GM06990 (cell line): ENCODE measurements at places on chromosomes 6 and 20.

- no peak for DNase-seq
Measured at GRCh38 chr6:165728216-165728615, 65.2 kb upstream of the PDE10A start.

- no peak for DNase-seq
Measured at GRCh38 chr20:46963758-46964617, 69.3 kb downstream of the EYA2 start.

GRCh38 chr6:52201046-52201445, 14.9 kb downstream of the IL17A start:
- no peak for DNase-seq

DNA sequence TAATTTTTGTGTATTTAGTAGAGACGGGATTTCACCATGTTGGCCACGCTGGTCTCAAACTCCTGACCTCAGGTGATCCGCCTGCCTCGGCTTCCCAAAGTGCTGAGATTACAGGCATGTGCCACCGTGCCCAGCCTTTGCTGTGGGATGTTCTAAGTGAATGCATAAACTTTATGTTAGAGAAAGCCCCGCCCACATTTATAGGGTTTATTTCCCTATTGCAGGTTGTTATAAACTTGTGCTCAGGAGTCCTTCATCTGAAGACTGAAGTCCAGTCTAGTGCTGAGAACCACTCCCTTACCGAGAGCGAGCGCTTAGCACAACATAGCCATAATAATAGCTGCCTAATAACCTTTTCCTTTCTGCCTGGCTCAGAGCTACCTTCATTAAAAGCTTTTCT, 75.4 kb upstream of the ZNF217 start:
- no peak for DNase-seq

DNA sequence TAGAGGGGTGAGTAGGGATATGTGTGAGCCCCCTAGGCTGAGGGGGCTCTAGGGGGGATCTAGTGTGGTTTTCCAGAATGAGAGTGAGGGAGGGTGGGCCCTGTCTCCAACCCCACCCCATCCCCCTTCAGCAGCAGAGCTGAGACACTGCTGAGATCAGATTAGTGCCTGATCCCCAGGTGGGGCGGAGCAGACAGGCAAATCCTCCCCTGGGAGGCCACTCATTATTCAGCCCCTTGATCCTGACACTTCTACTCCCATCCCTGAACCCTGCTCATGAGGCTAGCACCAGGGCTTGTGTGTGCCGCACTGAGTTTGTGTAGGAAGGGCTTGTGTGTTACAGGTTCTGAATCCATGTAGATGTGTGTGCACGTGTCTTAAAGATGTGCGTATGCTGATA, 42.5 kb downstream of the SPDEF start:
- DNase-seq: no peak

DNA sequence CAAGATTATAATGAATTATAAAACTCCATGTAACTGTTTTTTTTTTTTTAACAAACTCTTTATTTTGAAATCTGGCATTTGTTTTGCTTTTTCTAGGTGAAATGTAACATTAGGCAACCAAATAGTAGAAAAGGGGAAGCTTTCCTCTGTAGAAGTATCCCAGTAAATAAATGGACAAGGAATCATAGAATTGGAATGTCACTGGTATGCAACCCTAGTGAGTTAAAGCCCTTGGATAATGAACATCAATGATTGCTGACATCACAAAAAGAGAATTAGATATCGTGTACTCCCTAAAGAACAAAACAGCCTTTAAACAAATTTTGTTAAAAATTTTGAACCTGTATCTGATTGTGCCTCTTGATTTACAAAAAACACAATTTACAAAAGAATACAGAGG, 93.9 kb upstream of the OGFRL1 start:
- DNase-seq: no peak

DNA sequence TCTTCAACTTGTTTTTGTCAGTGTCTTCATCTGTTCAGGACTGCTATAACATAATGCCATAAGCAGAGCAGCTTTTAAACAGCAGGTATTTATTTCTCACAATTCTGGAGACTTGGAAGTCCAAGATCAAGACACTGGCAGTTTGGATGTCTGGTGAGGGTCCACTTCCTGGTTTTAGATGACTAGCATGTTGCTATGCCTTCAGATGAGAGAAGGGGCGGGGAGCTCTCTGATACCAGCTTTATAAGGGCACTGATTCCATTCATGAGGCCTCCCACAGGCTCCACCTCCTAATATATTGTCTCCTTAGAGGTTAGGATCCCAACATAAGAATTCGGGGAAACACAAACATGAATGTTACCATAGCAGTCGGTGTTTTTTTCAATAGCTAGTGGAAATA, 52.9 kb downstream of the FAM83B start:
- DNase-seq: no peak

DNA sequence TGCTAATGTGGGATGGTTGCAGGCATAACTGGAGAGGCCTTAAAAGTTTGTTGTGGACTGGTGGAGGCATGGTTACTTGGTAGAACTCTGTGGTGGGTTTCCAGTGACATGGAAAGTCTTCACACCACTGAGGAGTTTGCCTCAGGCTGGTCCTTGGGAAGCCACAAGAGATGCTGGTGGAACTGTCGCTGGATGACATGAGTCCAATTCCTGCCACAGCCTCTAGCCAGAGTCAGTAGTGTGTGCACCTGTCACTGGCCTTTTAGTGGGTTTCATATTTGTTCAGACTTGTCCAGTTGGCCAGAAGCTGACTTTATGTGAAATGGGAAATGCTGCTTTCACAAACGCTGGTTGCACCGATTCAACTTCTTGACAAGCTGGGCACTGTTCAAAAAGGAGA, 13.7 kb upstream of the SRSF12 start:
- no peak for DNase-seq

DNA sequence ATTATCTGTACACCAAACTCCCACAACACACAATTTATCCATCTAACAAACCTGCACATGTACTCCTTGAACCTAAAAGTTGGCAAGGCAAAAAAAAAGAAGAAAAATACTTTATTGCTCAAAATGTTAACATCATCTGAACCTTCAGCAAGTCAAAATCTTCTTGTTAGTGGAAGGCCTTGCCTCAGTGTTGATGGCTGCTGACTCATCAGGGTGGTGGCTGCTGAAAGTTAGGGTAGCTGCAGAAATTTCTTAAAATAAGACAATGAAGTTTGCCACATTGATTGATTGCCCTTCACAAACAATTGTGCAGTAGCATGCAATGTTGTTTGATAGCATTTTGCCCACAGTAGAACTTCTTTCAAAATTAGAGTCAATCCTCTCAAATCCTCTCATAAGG, 2.7 kb upstream of the WFDC11 start:
- DNase-seq: no peak

DNA sequence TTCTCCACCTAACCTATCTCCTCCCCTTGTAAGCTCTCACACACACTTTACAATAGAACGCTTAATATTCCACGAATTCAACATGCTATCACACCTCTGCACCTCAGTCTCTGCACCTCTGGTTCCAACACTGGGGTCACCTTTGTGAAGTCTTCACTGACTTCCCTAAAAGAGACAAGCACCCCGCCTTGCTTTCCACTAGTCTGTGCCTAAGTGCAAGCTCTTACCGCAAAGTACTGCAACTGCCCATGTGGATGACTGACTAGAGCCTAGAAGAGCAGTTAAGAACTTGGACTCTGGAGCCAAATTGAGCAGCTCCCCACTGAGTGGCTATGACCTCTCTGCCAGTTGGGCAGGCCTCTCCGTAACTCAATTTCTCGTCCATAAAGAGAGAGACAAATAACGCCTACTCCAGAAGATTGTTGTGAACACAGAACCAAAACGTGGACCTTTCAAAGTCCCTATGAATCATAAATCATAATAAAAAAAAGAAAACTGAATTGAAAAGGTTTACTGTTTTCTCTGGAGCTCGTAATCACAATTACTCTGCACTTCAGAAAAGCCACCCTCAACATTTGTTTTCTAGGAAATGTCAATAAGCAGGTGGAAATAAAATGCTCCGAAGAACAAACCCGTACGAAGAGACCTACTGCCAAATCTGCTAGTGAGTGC, 1.2 kb downstream of the IFNGR1 start:
- no peak for DNase-seq

DNA sequence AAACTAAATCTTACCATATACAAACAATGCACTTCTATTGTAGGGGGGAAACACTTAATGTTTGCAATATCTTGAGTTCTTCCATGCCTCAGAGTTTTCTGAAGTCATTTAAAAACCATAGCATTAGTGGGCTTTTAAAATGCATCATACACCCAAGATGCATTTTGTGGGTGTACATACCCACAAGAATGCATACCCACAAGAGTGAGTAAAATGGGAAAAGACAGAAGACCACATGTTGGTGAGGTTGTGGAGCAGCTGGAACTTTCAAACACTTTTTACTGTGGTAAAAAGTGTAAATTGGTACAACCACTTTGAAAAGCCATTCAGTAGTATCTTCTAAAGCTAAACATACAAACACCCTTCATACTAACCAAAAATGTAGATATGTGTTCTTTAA, 57.5 kb downstream of the CYB5R4 start:
- no peak for DNase-seq

DNA sequence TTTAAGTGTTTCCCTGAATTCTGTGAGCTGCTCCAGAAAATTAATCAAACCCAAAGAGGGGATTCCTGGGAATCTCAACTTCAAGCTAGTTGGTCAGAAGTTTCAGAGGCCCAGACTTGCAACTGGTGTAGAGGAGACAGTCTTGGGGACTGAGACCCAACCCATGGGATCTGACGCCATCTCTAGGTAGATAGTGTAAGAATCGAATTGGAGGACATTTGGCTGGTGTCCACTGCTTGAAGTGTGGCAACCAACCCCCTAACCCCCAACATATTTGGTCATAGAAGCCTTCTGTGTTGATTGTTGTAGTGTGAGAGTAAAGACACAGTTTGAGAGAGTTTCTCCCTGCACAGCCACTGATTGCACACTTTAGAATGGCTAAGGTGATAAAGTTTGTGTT, 103.5 kb upstream of the CARMIL1 start:
- no peak for DNase-seq

GRCh38 chr6:24740861-24741260, 21.9 kb upstream of the C6orf62 start:
- no peak for DNase-seq

- DNase-seq: no peak
Measured at GRCh38 chr6:40722553-40723258, 135.5 kb upstream of the LRFN2 start.

GRCh38 chr6:13511913-13512717, 24.7 kb upstream of the GFOD1 start:
- DNase-seq: no peak

DNA sequence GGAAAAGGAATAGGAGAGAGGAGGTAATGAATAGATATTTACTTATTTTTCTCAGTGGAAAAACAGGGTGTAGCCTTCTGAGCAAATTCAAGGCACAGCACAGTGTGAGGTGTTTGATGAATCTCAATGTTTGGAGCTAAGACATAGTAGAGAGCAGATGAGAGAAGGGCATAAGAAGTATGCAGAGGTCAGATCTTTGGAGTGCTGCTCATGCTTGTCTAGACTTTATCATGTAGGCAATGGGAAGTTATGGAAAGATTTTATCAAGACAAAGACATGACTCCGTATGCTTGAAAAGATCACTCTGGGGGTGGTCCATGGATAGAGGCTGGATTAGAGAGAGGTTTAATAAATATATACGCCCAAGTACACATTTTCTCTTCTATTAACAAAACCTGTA, 217.0 kb upstream of the CNR1 start:
- no peak for DNase-seq

DNA sequence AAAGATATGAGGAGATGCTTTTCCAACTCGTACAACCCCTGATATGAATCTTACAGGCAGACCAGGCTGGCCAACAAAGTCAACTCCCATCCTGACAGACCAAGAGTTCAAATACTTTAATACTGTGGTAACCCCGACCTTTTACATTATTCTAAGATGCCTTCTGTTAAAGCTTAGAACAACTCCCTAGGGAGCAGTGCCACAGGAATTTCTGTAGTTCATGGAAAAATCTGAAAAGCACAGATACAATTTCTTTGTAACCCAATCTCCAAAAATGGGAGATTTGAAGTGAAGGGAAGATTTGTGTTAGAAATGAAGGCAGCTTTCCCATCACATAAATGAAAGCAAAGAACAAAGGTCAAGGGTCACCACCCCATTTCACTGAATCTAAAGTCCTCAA, 151.3 kb upstream of the BEND6 start:
- no peak for DNase-seq

DNA sequence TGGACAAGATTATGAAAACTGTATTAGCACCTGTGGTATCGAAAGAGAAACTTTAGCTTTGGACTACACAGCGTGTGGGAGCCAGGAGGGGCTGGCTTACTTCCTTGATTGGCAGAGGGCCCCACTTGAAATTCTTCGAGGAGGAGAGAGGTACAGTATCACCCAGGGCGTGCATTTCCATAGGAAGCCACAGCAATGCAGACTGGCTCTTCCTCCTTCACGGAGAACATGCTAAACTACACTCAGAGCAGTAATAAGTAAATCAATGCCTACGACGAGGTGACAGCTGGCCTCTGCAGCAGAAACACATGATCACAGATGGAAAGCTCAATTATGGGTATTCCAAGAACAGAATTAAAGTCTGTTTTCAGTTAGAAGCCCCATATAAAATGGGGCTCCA, 44.2 kb downstream of the MYLK4 start:
- DNase-seq: no peak

- no peak for DNase-seq
Measured at GRCh38 chr6:28864326-28864923, 59.4 kb downstream of the TRIM27 start.

- no peak for DNase-seq
Measured at GRCh38 chr6:68976260-68976659, 341.2 kb downstream of the ADGRB3 start.

DNA sequence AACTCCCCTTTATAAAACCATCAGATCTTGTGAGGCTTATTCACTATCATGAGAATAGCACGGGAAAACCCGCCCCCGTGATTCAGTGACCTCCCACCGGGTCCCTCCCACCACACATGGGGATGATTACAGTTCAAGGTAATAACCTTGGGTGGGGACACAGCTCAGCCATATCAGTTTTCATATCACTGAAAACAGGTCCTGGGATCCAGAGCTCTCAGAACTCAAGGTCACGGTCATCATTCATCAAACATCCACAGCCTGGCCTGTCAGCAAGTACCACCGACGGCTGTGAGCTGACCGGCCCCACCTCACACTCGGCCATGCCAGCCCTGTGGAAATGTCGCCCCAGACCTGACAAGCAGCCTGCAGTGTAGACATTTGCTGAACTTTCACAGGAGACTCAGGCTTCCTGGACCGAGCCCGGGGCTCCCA, 14.1 kb upstream of the FRMD1 start:
- no peak for DNase-seq
